NCI-H1105 (cell line): ENCODE measurements at places on chromosomes 3 and 15.

- no peak for DNase-seq
Measured at GRCh38 chr15:70699890-70700289, 63.5 kb downstream of the UACA start.

- DNase-seq = no peak
Measured at GRCh38 chr15:89095556-89095955, 7.3 kb downstream of the ABHD2 start.

DNA sequence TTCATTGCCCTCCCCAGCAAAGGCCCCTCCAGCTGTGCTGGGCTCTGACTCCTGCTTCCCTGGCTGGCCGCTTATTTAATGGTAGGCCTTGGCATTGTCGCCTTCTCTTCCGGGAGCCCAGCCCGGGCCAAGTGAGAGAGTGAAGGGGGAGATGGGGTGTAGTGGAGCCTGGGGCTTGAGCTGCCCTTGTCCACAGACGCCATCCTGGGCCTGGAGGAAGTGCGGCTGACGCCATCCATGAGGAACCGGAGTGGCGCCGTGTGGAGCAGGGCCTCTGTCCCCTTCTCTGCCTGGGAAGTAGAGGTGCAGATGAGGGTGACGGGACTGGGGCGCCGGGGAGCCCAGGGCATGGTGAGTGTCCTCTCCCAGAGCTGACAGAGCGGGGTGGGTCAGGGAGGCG is 3.3 kb downstream of the LMAN1L start:
- DNase-seq = no peak

DNA sequence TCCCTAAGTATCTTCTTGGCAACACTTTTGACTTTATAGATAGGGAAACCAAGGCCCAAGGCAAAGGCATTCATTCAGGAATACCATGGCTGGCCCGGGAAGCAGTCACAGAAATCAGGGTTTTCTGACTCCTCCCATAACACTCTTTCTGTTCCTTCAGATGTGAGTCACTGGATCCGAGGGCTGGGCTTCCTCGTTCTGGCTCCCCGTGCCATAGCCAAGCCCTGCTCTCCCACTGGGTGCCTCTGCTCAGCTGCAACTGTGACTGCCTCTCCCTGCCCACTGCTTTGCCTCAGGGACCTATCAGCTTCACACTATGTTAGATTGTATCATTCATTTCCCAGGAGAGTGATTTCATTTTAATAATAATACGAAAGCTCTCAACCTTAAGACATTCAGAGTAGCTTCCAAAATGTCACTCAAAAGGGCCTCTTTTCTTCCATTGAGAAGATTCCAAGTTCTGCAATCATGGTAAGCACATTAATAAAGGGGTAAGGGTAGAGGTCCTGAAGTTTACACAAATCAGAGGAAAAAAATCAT is 50.2 kb downstream of the GABRB3 start:
- DNase-seq = no peak

GRCh38 chr3:72629191-72629631 is 219.0 kb downstream of the SHQ1 start:
- no peak for DNase-seq

DNA sequence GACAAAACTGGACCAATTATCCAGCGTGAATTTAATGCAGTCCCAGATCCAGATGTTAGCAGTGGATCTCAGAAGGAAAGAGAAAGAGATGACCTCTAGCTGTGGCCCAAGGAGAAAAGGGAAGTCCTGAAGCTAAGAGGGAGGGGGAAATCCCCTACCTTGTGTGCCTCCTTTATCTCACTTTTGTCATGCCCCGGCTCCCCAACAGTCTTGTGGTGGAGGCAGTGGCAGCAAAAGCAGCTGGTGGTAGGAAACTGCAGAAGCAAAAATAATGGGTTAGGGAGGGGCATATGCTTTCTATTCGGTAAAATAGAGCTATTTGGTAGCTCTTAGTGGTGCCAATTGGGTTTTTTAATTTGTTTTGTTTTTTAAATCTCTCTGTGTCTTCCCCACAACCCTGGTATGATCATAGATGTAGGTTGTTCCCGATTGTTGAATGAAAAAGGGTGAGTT is 56.5 kb downstream of the MCTP2 start:
- no peak for DNase-seq

- DNase-seq = no peak
Measured at GRCh38 chr3:39376959-39377634, 6.1 kb upstream of the SLC25A38 start.

DNA sequence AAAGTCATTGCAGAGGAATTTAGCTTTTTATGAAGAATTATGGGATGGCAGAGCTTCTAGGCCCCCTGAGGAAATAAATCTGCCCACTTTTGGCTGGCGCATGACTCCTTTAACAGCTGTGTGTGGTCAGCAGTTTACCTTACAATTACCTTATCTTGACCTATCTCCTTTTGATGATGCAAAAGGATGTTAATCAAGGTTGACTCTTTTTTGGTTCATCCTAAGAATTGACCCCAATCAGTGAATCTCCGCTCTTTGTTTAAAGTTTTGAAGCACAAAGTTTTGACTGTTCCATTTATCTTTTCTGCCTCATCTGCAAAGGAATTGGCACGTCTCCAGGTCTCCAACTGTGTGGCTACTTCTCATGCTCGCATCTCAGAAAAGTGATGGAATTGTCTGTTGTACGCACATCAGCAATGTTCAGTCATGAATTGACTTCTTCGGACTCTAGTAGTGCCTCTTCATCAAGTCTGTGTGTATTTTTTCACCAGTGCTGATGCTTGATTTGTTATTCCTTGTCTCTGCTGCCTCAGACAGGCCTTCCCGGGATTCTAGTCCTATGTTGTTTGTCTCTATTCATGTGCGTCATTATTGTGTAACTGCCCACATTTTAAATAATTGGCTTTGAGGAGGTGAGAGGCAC is 196.2 kb upstream of the CFAP20DC start:
- no peak for DNase-seq

DNA sequence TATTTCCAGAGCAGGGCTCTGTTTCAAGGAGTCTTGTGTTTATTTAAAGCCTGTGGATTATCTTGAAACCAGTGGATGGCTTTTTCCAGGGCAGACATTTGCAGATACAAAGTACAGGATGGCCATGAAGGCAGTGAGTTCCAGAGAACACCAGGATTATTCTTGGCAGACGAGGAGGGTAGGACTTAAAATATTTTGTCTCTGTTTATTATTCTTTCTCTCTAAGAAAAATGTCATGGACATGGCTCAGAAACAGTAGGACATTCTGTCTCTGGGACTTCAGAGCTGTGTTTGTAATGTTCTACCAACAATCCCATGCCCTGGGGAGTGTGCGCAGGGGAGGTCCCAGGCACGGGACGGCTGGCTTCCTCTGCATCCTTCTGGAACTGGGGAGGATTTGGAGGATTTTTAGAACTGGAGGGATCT is 125.9 kb downstream of the ATP10A start:
- no peak for DNase-seq

DNA sequence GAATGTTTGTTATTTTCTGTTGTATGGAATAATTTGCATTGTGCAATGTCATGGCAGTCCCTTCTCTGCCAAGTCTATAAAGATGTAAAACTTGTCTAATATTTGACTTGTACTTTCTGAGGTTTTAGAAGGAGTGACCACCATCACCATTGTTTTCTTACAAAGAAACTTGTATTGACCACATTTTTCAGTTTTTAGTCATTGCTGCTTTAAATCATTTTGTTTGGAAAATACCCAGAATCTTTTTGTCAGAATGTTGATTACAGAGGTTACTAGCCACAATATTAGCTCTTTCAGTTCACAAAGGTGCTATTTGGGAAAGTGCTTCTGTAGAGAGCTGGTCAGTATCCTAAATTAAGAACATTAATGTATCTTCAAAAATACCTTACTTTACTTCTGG is 532.4 kb upstream of the GBE1 start:
- no peak for DNase-seq

DNA sequence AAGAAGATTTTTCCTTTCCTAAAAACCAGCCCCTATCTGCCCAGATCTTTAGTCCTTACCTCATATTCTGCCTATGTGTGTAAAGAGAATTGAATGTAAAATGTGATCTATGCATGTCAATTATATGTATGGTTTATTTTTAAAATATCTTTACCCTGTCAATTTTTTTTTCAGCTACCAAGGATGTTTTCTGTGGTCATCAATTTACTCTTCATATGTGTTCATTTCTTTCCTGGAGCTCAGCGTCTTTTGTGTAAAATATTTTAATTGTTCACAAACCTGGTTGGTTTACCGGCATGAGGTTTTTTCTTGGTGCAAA is 1.7 kb upstream of the NR2F2 start:
- no peak for DNase-seq

- DNase-seq = no peak
Measured at GRCh38 chr15:63023351-63023945, 19.1 kb upstream of the TPM1 start.

DNA sequence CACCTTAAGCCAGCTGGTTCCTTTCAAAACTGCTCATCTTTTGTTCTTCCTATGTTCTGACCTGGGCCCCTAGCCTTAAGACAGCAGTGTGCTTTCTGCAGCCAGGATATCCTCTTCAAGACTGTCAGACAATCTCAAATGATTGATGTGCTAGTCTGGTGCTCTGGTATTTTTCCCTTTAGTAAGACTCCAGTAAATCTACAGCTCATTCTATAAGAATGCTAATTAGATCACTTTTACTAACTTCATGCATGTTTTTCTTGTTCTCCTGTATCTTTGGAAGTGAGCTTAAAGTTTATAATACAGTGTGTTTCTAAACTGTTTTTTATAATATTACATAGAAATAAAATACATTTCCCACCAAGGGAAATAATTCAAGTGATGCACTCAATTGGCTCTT is 220.9 kb upstream of the NANOGP8 start:
- DNase-seq = no peak

- no peak for DNase-seq
Measured at GRCh38 chr3:79005084-79005483, 762.7 kb downstream of the ROBO1 start.

DNA sequence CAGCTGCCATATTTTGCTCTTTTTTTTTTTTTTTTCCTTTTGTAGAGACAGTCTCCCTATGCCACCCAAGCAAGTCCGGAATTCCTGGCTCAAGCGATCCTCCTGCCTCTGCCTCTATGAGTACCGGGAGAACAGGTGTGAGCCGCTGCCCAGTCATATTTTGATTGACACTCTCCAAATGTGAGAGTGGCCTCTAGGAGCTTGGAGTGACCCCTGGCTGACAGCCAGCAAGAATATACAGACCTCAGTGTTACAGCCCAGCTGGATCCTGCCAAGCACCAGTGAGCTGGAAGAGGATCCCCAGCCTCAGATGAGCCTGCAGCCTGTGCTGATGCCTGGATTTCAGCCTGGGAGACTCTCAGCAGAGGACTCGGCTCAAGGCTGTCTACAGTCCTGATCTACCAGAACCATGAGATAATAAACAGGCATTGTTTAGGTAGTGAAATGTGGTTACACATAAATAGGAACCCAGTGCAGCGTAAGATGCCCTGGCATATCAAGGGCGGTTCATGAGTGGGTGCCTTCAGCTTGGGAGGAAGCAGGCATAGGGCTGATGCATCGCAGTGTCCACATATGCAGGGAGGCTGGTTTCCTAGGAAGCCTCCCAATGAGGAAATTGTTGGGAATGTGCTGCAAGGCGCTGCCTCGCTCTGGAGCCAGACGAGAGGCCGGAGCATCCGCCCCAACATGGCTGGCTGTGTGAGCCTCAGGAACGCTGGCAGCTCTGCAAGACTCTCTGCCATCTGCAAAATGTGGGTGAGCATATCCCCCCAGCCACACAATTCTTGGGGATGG is 38.9 kb upstream of the ATP10A start:
- DNase-seq = no peak

GRCh38 chr3:46915297-46915822 is 37.8 kb downstream of the PTH1R start:
- no peak for DNase-seq

DNA sequence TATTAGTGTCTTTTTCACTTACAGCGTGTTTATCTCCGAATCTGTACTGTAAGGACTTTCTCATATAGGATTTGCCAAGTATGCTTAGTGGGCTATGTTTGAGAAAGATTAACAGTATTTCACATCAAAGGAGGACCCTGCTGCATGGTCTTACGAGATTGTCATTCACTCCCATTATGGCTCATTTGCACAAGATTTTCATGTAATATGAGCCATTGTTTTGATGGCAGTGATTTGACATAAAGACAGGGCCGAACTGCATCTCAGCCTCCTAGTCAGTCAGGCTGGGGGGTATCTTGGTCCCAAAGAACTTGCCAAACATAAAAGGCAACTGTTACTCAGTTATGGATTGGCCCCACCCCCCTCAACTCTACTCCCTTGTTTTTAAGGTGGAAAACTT is 205.9 kb downstream of the ZIC1 start:
- no peak for DNase-seq

DNA sequence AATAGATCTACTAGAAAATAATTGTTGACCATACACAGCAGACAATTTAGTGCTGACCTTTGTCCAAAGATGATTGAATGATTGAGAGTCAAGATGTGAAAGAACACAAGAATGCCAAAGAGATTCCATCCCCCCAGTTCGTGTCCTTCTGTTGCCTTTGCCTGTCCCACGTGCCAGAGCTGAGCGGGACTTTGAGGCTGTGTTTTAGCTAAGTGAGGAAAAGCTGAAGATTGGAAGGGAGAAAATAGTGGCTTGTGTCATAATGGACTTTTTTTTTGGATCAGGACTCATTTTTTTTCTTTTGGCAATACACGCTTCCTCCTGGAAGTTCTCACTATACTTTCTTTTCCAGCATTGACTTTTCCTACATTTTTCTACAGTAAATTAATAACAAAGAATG is 206.6 kb upstream of the MDFIC2 start:
- DNase-seq = no peak

DNA sequence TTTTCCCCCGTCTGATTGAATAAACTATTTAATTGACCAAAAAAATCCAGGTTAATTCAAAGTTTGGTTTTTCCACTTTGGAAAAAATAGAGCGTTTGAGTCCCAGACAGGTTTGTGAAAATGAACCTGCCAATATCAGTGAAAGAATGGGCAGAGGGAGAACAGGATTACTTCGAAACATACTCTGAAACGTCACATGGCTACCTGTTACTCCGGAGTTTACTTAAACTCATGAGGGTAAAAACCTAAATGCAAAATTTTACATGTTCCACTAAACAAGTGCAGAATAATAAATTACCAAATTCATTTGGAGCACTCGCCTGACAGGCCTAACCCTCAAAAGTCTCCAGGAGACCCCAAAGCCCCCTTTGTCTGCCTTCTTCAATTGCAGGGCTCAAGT is 419.9 kb downstream of the MECOM start:
- no peak for DNase-seq

DNA sequence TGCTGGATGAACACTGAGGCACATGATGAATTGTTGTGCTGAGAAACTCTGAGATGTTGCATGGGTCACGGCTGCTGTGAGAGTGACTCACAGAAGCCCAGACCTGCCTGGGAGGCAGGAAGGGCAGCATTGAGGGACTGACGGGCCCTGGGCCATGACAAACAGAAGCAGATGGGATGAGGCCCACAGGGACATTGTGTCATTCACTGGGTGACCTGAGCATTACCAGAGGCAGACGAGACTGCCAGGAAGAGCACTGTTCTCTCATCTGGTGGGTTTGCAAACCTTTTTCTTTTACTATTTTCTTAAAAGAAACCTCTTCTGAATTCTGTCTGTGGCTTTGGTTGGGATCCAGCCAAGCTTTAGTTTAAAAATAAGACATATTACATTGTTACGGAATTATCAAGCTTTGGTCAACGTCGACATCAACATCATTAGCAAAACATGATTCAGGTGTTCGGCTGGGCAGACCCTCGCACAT is 67.8 kb downstream of the BDH1 start:
- no peak for DNase-seq
